Upper lobe of left lung (tissue), 6 donors: ENCODE measurements at places on chromosomes 16 and 17. TPM values are rescaled to one million over a fixed set of nuclear protein-coding genes. Genes with fewer than 3 reads are reported as not detected.
A peak's percentile ranks its signal among the peaks of the same experiment; 100 is the strongest.

DNA sequence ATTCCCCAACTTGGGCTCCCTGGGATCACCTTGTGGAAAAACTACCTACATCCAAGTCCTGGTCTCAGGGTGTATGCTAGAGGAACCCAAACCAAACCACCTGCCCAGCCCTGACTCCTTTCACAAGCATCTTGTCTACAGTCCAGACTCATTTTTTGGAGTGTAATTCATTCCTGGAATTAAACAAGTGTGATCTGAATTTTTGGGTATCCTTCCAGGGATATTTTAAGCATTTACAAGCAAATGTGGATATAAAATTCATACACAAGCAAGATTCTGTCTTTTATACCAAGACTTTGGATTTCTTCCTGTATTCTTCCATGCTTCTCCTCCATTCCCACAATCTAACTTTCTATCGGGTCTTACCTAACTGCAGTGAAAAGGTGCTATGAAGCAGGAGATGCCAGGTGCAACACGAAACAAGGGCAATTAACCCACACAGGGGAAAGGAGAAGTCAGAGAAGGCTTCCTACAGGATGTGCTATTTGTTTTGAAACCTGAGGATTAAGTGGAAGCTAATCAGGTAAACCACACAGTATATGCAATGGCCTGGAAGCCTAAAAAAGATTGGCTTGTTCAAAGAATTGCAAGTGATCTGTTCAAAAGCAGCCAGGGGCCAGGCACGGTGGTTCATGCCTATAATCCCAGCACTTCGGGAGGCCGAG lies 417.2 kb upstream of the C16orf82 start:
- no peak overlapping the region for H3K4me3 ChIP-seq
- no peaks in the 10 kb centered on the region for H3K4me1 ChIP-seq
- H3K27ac ChIP-seq = no peak overlapping the region
- DNase-seq = no peak

The SLFN14 gene
- not detected for total RNA-seq

The EPX gene
- 0.10 TPM for total RNA-seq

The LAT gene
- total RNA-seq = 3.5 TPM

The KIFC3 gene
- 82.6 TPM for total RNA-seq

DNA sequence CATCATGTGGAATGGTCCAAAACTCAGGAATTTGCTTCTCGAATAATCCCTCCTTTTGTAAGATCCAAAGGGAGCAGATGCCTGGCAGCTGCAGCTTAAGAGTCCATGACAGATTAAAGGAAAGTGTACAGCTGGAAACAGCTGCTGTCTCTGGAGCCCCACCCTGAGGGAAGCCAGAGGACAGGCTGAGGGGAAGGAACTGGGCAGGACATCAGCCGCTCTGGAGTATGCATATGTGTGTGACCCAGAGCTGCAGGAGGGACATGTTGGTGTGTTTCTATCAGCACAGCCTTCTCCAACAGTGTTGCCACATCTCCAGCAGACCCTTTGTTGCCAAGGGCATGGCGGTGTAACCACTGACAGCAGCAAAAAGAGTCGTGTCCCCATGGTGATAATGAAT lies 46.2 kb downstream of the CYB561 start:
- DNase-seq = no peak
- peaks cover 11% of the 10 kb centered on the region for H3K36me3 ChIP-seq
- H3K27me3 ChIP-seq = no peaks in the 10 kb centered on the region
- peaks cover 14% of the 10 kb centered on the region for H3K4me1 ChIP-seq
- H3K27ac ChIP-seq = peak overlapping the region; percentile 13
- H3K4me3 ChIP-seq = no peak overlapping the region

The ETV4 gene
- total RNA-seq = 3.1 TPM

DNA sequence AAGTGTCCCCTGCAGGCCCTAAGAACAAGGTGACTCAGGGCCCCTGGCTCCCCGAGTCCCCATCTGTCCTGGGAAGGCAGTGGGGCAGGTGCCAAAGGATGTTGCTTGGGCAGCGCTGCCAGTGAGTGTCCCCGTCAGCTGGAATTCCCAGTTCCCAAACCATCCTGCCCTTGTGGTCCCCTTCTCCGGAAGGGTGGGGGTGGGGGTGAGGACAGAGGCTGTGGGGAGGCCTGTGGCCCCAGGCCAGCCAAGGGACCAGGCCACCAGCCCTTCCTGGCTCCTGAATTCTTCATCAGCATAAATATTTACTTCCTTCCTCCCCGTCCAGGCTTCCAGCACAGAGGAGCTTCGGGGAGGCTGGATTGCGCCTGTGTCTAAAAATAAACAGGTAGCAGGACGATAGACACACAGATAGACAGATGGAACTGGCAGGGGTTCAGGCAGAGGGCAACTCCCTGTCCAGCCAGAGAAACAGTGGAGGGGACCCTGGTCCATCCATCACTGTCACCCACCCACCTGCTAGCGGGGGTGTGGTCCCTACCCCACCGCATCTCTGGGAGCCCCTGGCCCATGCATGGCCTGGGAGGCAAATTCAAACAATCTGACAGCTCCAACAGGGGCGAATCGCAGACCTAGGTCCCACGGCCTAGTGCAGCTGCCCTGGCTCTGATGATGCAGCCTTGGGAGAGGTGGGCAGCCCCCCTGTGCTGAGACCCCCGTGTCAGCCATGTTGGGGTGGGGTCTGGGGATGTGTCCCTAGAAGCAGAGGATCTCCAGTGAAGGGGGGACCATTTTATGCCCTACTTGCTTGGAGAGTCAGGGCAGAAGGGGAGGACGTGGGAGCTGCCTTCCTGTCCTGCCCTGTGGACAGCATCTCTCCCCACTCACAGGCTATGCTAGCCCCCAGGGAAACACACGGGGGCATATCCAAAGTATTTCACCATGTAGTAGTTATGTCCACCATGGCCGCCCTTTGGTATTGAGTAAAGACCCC lies 13.2 kb downstream of the GLIS2 start:
- H3K4me1 ChIP-seq = peaks cover 68% of the 10 kb centered on the region
- H3K27ac ChIP-seq = peak overlapping the region; percentile 94

DNA sequence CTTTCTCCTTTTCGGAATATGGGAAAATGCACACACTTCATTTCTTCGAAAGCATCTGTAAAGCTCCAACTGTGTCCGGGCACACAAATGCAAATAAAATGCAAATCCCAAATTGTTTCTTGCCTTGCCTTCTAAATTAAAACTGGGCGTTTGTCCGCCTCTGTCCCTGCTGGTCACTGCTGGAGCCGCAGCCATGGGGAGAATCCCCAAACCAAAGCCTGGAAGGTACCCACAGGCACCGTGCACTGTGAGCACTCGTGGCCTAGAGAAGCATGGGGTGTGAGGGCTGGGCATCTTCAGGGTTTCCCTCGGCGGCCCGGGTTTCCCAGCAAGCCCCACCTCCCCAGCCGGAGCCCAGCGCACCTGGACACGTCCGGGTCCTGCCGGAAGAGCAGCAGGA lies 2.9 kb downstream of the SLC47A2 start:
- H3K27ac ChIP-seq = no peak overlapping the region
- no peaks in the 10 kb centered on the region for H3K27me3 ChIP-seq
- no peak overlapping the region for H3K4me3 ChIP-seq
- H3K4me1 ChIP-seq = no peaks in the 10 kb centered on the region

DNA sequence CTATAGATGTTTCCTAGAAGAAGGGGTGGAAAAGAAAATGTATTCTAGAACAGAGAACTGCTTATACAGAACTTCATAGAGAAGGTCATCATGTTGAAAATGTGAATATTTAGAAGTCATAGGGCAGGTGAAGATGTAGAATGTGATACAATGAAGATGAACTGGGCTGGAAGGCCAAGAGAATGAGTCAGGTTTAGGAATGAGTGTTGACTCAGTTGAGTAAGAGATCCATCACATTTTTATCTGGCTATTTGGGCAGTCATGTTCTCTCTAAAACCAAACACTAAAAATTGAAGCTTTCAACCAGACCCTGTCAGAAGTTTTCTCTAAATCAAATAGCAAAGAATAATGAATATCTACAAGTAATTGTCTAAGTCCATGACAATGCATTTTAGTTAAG lies 660.5 kb downstream of the KCNJ2 start:
- no peak overlapping the region for H3K27ac ChIP-seq
- H3K4me3 ChIP-seq = no peak overlapping the region

DNA sequence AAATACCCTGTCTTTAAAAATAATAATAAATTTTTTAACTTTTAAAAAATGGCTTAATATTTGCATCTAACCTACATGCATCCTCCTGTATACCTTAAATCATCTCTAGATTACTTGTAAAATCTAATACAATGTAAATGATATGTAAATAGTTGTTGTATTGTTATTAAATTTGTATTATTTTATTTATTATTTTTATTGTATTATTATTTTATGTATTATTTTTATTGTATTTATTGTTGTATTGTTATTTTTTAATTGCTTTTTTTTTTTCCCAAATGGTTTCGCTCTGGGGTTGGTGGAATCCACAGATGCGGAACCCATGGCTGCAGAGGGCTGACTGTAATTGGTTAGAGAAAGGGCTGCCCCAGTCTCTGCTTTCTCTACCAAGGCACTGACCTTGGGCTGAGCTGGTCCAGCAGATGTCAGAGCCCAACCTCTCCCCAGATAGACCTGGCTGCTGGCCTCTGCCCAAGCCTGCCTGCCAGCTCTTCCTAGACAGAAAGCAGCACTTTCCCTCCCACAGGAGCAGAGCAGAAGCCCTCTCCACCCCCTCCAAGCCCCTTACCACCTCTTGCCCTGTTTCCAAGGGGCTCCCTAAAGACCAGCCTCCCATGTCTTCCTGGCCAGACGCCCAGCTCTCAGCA lies 183.8 kb downstream of the GSG1L start:
- DNase-seq = no peak
- no peak overlapping the region for H3K4me3 ChIP-seq
- H3K27ac ChIP-seq = no peak overlapping the region

The ITGAX gene
- 63.1 TPM for total RNA-seq

- no peak overlapping the region for H3K27ac ChIP-seq
- no peaks in the 10 kb centered on the region for H3K36me3 ChIP-seq
- DNase-seq = no peak
- peaks cover 30% of the 10 kb centered on the region for H3K4me1 ChIP-seq
- H3K27me3 ChIP-seq = no peaks in the 10 kb centered on the region
- H3K4me3 ChIP-seq = no peak overlapping the region
Observed at GRCh38 chr16:81676066-81676882, 102.8 kb upstream of the PLCG2 start.

The TBC1D3H gene
- not detected for total RNA-seq

GRCh38 chr17:72408641-72409040 lies 287.8 kb downstream of the SOX9 start:
- H3K27me3 ChIP-seq = no peaks in the 10 kb centered on the region
- H3K36me3 ChIP-seq = no peaks in the 10 kb centered on the region
- no peak overlapping the region for H3K4me3 ChIP-seq
- no peak overlapping the region for H3K27ac ChIP-seq
- H3K4me1 ChIP-seq = no peaks in the 10 kb centered on the region

The GDPD3 gene
- 17.8 TPM for total RNA-seq

The HCRT gene
- not detected for total RNA-seq

DNA sequence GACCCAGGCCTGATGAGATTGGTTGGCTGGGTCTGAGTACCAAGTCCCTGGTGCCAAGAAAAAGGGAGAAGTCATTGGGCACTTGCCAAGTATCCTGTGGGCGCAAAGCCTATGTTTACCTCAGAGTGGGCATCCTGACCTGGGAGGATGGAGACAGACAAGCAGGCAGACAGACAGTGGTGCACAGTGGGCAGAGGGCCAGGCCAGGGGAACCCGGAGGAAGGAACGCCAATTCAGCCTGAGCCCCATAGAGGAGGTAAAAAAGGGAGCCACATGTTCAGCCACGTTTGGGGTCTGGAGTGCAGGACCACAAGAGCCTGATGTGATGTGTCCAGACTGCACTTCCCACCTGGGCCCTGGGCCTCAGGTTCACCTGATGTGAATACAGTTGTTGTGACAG lies 5.4 kb downstream of the PHKG2 start:
- H3K36me3 ChIP-seq = peaks cover 41% of the 10 kb centered on the region
- H3K27ac ChIP-seq = no peak overlapping the region
- DNase-seq = no peak
- H3K27me3 ChIP-seq = no peaks in the 10 kb centered on the region
- no peak overlapping the region for H3K4me3 ChIP-seq
- H3K4me1 ChIP-seq = peaks cover 8% of the 10 kb centered on the region

- no peak overlapping the region for H3K4me3 ChIP-seq
- H3K36me3 ChIP-seq = no peaks in the 10 kb centered on the region
- DNase-seq = no peak
- H3K27ac ChIP-seq = no peak overlapping the region
- H3K27me3 ChIP-seq = no peaks in the 10 kb centered on the region
Observed at GRCh38 chr16:75820672-75821071, 94.4 kb upstream of the CPHXL start.

The KRTAP2-2 gene
- not detected for total RNA-seq

DNA sequence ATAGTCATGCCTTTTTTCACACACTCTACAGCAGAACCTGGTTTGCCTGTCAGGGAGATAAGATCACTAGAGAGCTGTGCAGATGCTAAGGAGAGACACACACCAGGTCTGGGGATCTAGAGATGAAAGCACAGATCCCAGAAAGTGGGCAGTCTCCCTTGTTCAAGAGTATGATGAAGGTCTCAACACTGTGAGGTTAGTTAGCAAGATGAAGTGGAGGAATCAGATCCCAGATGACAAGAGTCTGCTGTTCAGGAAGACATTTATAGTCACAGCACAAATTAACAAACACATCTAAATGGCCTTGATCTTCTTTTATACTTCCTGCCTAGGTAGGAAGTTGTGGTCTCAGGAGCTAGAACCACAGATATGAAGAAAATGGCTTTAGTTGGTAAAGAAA lies 23.4 kb upstream of the SKAP1 start:
- H3K27me3 ChIP-seq = no peaks in the 10 kb centered on the region
- DNase-seq = no peak
- no peak overlapping the region for H3K27ac ChIP-seq
- no peaks in the 10 kb centered on the region for H3K36me3 ChIP-seq

The GPR142 gene
- total RNA-seq = not detected

DNA sequence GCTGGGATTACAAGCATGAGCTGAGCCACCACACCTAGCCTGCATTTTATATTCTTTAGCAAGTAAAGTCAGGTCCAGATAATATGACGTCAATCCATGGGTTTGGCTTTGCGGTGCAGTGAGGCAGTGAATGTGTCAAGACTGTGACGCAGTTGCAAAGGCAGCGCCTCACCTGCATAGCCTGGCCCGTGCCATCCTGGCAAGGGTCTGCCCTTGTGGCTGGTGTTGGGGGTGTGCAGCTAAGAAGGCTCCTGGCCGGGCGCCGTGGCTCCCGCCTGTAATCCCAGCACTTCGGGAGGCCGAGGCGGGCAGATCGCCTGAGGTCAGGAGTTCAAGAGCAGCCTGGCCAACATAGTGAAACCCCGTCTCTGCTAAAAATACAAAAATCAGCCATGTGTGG lies 7.0 kb downstream of the PDF start:
- H3K27me3 ChIP-seq = no peaks in the 10 kb centered on the region
- DNase-seq = peak; percentile 67
- H3K27ac ChIP-seq = no peak overlapping the region
- H3K36me3 ChIP-seq = peaks cover 75% of the 10 kb centered on the region
- no peak overlapping the region for H3K4me3 ChIP-seq

- H3K27me3 ChIP-seq = no peaks in the 10 kb centered on the region
- peak overlapping the region; percentile 69 for H3K27ac ChIP-seq
Observed at GRCh38 chr16:23072084-23072599, 77.1 kb downstream of the USP31 start.

DNA sequence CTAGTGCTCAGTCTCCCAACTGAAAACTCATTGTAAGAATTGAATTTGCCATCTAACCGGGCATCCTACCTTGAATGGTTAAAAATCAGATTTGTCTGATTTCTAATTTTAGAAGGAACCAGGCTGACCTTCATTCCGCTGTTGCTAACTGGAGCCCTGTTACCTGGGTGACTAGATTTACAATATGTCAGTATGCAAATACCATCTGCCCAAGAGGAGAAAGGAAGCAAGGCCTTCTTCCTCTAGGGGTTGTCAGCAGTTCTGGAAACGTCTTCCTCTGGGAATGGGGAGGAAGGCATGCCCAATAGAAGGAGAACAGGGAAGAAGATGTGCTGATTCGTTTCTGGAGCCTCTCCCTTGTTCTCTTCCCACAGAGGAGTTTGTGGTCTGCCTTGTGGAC lies 137.9 kb downstream of the PITPNC1 start:
- no peaks in the 10 kb centered on the region for H3K36me3 ChIP-seq
- H3K27ac ChIP-seq = no peak overlapping the region
- no peaks in the 10 kb centered on the region for H3K27me3 ChIP-seq
- peaks cover 38% of the 10 kb centered on the region for H3K4me1 ChIP-seq
- DNase-seq = no peak
